ENCODE measurements at places on chromosomes 1 and 21.

DNA sequence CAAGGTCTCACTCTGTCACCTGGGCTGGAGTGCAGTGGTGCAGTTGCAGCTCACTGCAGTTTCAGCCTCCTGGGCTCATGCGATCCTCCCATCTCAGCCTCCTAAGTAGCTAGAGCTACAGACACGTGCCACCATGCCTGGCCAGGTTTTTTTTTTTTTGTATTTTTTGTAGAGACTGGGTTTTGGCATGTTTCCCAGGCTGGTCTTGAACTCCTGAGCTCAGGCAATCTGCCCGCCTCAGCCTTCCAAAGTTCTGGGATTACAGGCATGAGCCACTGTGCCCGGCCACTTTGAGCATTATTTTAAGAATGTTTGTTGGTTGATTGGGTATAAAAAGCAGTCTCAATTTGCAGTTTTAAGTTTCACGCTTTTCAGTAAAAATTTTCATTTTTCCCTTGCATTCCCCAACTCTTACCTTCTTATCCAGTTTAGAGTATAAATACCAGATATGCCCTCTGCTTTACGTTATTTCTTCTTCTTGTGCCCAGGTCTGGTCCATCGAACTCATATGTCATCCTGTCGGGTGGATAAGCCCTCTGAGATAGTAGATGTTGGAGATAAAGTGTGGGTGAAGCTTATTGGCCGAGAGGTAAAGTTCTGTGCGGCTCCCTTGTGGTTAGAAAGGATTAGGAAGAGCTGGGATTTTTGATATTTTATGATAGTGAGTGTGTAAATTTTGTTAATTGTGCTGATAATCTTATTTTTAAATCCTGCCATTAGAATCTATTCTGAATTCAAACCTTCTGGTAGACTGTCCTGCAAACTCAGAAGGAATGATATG, 36.0 kb downstream of the FABP3 start:
- DNase-seq, result no peak

DNA sequence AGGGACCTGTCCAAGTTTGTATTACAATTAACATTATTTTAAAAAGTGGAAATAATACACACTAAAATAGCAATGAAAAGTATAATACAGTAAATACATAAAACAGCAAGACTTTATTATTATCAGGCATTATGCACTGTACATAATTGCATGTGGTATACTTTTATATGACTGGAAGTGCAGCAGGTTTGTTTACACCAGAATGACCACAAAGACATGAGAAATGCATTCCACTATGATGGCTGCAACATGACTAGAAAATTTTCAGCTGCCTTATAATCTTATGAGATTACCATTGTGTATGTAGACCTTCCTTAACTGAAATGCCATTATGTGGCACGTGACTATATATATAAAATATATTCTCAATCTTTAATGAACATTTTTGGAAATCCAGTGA, 1699.6 kb downstream of the KCNT2 start:
- DNase-seq, result no peak

GRCh38 chr1:172905452-172905851, 145.3 kb downstream of the TNFSF18 start:
- no peak for DNase-seq

DNA sequence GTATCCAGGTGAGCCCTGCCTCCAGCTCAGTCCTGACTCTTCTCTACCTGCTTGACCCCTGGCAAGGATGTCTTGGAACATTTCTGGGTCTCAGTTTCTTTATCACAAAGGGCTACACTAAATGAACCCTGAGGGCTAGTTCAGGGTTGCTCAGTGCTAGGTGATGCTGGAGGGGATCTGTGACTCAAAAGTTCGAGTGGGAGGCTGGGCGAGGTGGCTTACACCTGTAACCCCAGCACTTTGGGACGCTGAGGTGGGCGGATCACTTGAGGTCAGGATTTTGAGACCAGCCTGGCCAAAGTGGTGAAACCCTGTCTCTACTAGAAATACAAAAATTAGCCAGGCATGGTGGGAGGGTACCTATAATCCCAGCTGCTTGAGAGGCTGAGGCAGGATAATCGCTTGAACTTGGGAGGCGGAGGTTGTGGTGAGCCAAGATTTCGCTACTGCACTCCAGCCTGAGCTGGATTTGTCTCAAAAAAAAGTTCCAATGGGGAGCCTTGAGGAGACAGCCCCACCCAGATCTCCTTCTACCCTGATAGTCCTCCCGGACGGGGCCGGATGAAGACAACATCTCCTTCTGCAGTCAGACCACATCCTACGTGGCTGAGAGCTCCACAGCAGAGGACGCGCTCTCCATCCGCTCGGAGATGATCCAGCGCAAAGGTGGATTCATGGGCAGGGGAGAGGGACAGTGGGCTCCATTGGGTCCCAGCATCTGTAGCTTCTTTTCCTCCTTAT, 48.9 kb downstream of the YARS1 start:
- DNase-seq, result no peak

DNA sequence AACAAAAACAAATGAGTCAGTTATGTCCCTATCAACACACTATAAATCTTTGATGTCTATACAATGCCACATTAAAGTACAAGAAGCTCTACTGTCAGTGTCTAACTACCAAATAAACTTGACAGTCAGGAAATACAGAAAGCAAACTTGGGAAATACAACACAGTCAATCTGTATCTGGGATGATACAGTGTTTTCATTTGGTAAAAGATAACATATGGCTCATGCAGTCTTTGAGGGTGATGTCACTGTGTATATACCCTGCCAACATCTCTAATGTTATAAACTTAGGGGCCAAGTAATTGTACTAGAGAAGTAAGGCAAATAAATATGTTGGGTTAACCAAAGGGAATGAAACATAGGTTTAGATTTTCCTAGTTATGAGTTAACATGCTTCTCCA, 552.5 kb upstream of the ADAMTS5 start:
- peak; percentile 69 for DNase-seq

DNA sequence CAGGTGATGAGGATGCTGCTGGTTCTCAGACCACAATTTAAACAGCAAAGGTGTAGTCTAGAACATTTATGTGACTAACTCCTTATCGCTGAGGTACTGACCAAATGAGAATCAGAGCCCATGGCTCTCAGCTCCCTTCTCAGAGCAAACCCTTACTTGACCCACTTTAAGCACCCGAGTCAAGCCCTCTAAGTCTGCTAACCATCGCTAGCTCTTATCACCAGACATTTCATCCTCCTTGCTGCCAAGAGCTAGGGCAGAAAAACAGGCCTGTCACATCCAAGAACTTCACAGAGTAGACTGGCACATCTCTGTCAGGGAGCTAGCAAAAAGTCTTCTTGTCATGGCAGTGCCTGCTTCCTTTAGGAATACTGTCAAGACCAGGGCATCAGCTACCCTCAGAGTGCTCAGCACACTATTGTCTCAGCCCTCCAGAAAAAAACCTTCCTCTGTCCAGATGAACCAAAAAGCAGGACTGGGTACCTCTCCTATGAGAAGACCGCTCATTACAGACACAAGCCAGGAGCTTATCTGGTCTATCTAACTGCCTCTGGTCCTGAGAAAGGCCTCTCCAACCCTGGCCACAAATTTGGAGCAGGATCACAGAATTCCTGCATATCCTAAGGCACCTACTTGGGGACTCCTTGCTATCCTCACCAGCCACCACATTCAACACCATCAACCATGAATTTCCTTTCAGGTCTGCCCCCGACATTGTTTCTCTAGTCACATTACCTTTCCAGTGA, 26.2 kb downstream of the ERI3 start:
- no peak for DNase-seq

DNA sequence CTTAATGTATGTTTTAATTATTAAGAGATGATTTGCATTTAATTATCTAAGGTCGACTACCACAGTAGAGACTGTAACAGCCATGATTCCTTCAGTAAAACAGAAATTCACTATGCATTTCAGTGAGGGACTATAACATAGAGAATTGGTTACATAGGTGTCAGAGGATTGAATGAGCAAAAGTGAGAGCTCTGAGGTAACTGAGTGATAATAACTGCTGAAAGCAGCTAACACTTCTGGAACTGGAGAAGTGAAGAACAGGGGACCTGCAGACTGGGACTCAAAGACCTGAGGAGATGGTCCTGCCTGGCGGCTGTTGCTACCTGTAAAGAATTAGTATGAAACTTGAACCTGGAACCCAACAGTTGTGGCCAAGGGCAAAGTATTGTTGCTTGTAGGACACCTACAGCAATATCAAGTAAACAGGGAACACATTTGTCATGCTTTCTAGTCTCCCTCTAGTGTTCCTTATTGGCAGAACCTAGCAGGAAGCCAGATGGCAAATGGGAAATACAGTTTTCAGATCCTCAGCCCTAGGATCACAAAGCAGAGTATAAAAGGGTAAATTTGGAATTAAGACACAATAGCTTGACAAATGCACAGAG, 110.6 kb downstream of the HS2ST1 start:
- DNase-seq, result peak; percentile 10

- DNase-seq, result no peak
These were observed 4.4 kb downstream of the AK2 start for GRCh38 chr1:33032126-33032869.

- no peak for DNase-seq
These were observed 19.6 kb upstream of the OVAAL start for GRCh38 chr1:180539136-180539535.

- DNase-seq, result no peak
These were observed 25.3 kb downstream of the F13B start for GRCh38 chr1:197041486-197042353.

DNA sequence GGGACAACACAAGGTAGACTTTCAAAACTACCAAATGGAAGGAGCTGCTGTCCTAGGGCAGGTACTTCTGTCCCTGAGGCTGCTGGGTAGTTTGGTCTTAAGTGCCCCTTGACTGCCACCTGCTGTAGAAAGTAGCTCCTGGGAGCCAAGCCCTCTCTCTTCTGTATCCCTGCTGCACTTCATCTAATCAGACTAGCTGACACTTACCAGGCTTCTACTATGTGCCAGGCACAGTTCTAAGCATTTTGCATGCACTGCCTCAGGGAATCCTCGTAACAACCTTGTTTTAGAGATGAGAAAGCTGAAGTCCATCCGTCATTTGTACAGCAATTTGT, 15.9 kb upstream of the SRSF4 start:
- no peak for DNase-seq

DNA sequence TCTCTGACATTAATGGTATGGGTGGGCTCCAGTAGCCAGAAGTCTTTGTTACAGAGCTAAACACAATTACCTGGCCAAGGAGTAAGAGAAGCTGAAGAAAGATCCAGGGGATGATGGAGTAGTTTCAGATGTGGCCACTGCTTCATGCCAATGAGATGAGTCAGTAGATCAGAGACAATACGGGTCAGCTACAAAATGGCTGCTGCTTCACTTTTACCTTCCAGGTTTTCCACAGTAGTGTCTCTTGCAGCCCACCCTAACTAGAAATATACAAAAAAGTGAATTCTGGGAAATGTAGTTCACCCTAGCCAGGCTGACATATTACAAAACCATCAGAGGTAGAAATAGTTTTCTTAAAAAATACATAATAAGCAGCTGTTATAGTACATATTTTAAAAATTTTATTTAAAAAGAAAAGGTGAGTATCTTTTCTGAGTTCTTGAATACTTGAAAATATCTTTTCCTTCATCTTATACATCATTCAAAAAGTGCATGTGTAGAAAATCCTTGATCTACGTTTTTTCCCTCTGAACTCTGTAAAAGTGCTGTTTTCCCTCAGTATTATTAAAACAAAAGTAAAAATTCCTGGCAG, 36.1 kb downstream of the LRIF1 start:
- DNase-seq, result peak; percentile 23

DNA sequence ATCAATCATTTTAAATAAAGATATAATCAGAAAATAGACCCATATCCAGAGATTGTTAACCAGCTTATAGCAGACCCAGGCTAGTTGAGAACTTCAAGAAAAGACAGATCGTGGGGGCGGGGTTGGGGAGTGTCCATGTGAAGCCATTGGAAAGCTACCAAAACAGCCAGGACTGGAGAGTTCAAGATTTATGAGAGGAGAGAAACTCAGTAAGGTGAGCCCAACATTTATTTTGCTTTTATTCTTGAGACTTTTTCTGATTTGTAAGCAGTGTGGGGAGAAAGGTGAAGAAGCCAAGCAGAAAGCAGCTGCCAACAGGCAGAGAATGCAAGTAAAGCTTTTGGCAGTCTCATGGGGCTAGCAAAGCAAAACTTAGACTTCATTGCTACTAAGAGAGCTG, 179.9 kb downstream of the VPS13D start:
- DNase-seq, result no peak

GRCh38 chr1:29669158-29669871, 433.0 kb downstream of the PTPRU start:
- DNase-seq, result no peak

DNA sequence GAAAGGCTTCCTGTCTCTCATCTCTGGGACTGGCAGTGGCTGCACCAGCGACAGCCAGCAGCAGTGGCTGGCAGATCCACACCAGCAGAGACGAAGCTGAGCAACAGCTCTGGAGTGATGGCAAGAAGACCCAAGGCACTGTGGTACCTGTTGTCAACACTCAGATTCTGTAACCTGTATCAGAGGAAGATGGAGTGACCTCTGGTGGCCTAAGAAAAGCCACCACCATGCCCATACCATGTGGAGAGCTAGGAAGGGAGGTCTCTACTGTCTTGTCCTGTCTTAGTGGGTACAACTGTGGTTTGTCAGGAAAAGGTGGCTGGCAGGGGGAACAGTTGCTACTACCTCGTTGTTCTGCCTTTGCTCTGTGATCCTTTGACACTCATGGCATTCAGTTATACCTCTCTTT, 22.5 kb upstream of the RHBDL2 start:
- DNase-seq, result no peak

- no peak for DNase-seq
These were observed 14.6 kb upstream of the LMO4 start for GRCh38 chr1:87314091-87314490.

DNA sequence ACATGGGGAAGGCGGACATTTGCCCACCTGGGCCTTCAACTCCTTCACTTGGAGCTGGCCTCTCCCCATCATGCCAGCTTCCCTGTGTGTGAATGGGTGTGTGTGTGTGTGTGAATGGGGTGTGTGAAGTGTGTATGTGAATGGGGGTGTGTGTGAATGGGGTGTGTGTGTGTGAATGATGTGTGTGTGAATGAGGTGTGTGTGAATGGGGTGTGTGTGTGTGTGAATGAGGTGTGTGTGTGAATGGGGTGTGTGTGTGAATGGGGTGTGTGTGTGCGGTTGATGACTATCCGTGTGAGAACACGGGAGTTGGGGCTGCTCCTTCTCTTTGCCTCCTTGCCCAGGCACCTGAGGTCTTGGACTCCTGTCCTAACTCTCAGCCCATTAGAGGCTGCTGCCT, 9.6 kb downstream of the MFSD2A start:
- DNase-seq, result no peak

Measured in HS-5 (cell line).